GF-D8 (cell line): ENCODE measurements at places on chromosomes 5 and 9.

- no peak for DNase-seq
Measured at GRCh38 chr9:112078432-112078831, 96.7 kb downstream of the SUSD1 start.

DNA sequence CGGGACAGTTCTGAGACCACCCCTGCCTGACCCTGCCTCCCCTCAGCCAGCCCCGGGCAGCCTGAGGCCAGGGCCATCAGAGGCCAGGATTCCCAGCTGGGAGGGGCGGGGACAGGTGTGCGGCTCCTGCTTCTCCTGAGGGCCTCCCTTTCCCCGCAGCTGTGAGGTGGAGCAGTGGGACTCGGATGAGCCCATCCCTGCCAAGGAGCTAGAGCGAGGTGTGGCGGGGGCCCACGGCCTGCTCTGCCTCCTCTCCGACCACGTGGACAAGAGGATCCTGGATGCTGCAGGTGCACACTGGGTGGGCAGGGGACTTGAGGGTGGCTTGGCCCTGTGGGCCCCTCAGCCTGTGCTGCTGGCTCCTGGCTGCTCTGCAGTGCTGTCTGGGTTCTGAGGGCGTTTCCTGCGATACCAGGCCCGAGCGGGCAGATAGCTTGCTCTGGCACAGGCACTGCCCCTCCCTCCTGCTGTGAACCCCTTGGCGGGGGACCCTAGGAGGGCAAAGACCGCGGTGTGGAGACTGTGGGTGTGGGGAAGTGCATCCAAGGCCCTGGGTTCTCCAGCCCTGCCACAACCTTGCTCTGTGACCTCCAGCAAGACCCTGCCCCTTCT, 2.3 kb downstream of the GRHPR start:
- no peak for DNase-seq

DNA sequence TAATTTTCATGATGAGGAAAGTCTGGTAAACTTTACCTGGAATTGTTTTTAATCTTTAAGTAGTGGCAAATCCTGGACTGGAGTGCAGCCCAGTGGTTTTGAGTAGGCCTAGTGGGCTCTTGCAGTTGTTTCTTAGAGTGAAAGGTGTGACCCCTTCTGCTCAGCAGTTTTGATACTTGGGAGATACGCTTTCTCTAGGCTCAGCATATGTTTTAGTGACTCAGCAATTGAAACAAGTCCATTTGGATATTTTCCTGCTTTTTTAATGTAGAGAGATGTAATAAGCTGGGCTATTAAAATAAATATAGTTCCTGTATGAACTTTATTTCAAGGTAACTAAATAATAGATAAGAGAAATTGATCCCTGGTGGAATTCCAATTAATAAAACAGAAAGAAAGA, 6.0 kb downstream of the POLR3G start:
- no peak for DNase-seq

GRCh38 chr9:136189394-136190236, 15.3 kb downstream of the LHX3 start:
- no peak for DNase-seq

- no peak for DNase-seq
Measured at GRCh38 chr5:158461240-158461854, 602.4 kb upstream of the CLINT1 start.

GRCh38 chr5:67291066-67291465, 94.5 kb upstream of the CD180 start:
- DNase-seq = no peak

GRCh38 chr9:82021198-82021597, 32.6 kb downstream of the SPATA31D1 start:
- DNase-seq = no peak

- DNase-seq = no peak
Measured at GRCh38 chr9:38294220-38294960, 98.1 kb upstream of the ALDH1B1 start.

DNA sequence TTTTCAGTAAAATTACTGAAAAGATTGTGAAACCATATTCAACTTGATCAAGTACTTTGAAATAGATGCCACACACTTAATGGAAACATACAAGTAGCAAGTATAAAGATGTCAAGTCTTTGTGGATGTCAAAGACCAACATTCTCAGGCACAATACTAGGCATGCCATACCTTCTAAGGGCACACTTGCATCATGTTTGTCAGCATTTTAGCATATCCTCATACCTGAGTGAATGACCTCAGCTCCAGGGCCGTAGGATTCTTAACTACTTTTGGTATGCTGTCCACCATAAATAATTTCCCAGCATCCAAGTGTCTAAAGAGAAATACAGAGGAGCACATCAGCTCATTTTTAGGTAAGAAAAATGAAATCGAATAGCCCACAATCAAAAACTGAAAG, 86.4 kb downstream of the FREM1 start:
- DNase-seq = no peak

DNA sequence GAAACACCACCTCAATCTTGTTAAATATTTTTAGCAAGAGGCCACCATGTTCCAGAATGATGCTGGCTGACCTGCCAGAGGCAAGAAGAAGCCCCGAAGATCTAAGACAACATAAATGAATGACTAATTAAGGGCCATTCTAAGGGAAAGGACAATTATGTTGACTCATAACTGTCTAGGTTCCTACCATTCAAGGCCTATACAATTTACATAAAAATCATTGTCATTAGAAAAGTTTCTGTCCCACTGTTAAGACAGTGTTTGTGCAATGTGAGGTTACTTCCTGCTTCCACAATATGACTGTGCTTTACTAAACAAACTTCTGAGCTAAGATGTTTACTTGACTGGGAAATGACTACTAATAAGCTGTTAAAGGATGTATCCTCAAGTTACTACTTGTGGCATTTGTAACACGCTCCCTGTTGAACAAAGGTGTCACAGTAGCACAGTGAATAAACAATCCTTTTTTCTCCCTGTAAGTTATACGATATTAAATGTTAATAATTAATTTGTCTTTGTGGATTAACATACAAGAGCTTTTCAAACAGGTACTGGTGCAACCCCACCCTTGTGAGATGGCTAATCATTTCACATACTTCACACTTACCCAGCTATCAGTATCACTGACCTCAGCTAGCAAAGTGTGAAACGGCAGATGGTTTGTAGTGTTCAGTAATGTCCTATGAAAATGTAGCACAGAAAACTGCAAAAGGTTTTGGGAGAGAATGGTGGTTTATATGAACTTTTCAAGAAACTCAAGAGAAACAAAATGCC, 195.8 kb downstream of the EFNA5 start:
- DNase-seq = no peak

- DNase-seq = no peak
Measured at GRCh38 chr9:8492679-8493078, 693.1 kb upstream of the DMAC1 start.

DNA sequence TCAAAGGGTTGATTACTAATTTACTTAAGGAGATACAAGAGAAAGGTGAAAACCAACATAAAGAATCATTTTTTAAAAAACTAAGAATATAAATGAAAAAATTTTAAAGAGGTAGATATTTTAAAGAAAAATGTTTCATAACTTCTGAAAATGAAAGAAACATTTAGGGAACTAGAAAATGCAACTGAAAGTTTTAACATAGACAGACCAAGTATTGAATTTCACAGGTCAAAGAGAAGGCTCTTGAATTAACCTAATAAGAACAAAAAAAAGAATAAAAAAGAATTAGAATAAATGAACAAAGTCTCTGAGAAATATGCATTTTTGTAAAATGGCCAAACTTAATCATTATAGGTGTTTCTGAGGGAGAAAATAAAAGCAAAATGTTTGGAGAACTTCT, 16.1 kb upstream of the FAM174A start:
- no peak for DNase-seq

GRCh38 chr5:103366918-103367549, 108.5 kb downstream of the MACIR start:
- DNase-seq = no peak

- peak; percentile 47 for DNase-seq
Measured at GRCh38 chr9:97981846-97982682, 1.1 kb upstream of the ANP32B start.

DNA sequence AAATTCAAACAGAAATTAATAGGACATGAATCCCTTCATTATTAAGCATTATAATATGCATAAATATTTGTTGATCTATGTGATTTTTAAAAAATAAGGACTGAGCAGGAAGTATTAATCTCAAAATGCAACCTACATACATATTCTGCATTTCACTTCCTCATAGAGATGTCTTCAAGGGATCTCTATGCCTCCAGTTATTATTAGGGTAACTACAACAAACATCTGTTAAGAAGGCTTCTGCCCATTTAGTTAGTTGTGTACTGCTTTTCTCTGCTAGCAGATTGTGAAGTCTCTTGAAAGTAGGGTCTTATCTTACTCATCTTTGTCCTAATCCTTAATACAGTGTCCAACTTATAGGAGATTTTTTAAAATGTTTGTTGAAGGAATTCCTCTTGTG, 414.1 kb downstream of the ACTL7B start:
- no peak for DNase-seq

GRCh38 chr5:109707531-109707930, 17.8 kb downstream of the MAN2A1 start:
- no peak for DNase-seq

GRCh38 chr5:159782197-159782994, 133.9 kb upstream of the ADRA1B start:
- no peak for DNase-seq

GRCh38 chr9:95373782-95374487, 56.4 kb upstream of the FANCC start:
- DNase-seq = no peak

DNA sequence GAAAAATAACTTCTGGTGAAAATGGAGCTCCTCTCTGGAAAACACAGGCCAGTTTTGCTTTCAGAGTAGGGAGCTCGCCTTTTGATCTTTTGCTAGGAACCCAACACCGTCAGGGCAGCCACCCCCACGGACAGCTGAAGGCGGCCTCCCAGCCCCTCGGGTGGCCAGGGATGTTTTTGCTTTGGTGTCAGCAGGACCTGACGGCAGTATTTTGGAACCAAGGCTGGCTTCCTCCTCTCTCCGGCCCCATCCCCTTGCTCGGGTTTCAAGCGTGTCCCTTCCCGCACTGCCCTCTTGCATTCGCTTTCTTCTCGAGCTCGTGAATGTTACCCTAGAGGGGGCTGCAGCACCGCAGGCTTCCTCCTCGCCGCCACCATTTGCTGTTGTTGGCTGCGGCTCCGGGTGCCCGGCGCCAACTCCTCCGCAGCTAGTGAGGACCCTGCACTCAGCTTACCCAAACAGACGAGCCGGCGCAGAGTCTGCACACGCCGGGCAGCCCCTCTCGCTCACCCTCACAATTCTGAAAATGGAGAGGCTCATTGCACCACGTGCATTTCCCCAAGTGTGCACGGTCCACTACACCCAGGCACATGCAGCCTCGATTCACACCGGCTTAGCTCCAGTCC, 35.5 kb upstream of the ADAMTSL1 start:
- DNase-seq = no peak

DNA sequence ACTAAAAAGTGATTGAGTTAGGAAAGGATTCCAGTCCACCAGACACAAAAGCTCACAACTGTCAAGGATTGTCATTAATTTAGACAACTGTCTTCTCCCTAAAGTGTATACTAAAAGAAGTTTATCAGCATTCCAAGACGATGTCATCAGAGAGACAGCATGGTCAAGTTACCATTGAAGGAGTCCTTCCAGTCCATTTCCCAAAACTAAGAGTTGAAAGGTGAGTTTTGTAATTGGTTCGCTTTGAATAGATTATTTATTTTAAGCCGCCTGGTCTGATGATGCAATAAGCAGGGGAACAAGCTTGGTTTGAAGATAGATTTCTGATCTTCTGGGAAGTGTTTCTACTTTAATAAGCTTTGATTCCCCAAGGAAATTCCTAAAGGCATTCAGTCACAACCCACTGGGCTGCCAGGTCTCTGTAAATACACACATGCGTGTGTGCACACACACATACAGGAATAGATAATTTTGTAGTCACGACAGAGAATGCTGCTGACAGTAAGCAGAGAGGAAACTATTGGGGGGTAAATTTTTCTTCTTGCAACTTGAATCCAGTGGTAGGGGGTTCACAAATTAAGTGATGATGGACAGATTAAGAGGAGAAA, 234.8 kb downstream of the PIK3R1 start:
- DNase-seq = no peak

GRCh38 chr5:37088009-37088408, 161.2 kb downstream of the CPLANE1 start:
- no peak for DNase-seq

- no peak for DNase-seq
Measured at GRCh38 chr5:10519729-10520128, 44.1 kb upstream of the ANKRD33B start.

GRCh38 chr5:2160811-2161210, 278.1 kb upstream of the IRX4 start:
- no peak for DNase-seq

DNA sequence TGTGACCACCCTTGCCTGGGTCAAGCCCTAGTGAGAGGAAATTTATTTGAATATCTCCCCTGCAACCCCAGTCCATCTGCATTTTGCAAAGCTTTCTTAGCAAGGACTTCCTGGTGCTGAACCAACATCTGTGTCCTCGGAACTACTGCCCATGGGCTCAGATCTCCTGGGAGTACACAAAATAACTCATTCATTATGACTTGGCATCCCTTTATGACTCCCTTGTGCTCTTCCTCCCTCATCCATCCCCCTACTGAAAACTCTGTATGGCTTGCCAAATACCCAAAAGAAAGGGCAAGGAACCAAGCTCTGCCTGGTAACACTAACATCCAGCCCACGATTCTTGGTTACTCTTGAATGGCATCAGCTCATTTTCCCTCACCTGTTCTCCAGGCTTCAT, 368.5 kb downstream of the NTRK2 start:
- DNase-seq = no peak

- peak; percentile 45 for DNase-seq
Measured at GRCh38 chr5:132055808-132056609, 4.4 kb upstream of the IL3 start.

GRCh38 chr5:147732291-147732883, 50.1 kb downstream of the JAKMIP2 start:
- DNase-seq = no peak

- no peak for DNase-seq
Measured at GRCh38 chr9:9004810-9005209, 1205.2 kb upstream of the DMAC1 start.

GRCh38 chr5:100643473-100643872, 108.3 kb downstream of the FAM174A start:
- no peak for DNase-seq

DNA sequence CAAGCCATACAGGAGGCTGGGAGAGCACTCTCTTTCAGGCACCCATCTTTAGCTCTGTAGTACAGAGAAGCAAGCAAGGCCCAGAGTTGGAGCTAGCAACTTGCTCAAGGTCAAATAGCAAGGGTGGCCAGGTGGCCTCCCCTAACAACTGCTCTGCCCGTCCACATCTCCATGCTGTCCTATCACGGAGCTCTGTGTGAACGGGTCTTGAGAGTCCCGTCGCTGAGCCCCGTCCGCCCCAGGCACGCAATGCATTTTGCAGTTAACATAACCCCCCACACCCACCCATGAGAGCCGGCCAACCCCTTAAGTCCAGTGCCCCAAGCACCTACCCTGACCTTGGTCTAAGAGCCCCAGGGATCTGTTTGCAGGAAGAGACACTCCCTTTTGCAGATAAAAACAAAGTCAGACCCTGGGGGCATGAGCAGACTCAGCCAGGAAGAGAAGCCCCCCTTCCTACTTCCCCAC, 1.5 kb downstream of the RNF44 start:
- DNase-seq = peak; percentile 53

- DNase-seq = no peak
Measured at GRCh38 chr5:135308245-135308644, 90.8 kb downstream of the MACROH2A1 start.

- no peak for DNase-seq
Measured at GRCh38 chr5:156936972-156937371, 26.1 kb downstream of the TIMD4 start.
